ENCODE measurements at places on chromosomes 4 and X.

DNA sequence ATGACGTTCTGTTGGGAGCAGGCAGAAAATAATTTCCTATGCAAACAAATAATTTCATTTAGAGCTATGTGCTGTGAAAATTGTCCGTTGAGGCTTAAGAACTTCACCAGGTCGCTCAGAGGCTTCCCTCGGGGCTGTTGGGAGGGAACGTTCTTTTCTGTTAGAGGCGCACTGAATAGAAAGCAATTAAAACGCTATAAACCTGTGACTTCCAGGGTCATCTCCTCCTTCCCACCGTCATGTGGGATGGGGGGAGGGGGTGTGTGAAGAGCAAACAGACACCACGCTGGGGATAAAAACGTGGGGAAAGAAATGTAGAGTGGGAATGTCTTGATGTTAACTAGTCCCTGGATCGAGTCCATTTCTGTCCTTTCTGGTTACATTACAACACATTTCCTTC is 35.2 kb upstream of the ZNF518B start:
- DNase-seq: peak; percentile 4

GRCh38 chr4:74206088-74206825 is 48.3 kb downstream of the MTHFD2L start:
- DNase-seq: no peak

GRCh38 chr4:89303177-89303576 is 4.4 kb downstream of the GPRIN3 start:
- no peak for DNase-seq

- DNase-seq: no peak
Measured at GRCh38 chrX:49673394-49673793, 22.4 kb downstream of the PAGE1 start.

DNA sequence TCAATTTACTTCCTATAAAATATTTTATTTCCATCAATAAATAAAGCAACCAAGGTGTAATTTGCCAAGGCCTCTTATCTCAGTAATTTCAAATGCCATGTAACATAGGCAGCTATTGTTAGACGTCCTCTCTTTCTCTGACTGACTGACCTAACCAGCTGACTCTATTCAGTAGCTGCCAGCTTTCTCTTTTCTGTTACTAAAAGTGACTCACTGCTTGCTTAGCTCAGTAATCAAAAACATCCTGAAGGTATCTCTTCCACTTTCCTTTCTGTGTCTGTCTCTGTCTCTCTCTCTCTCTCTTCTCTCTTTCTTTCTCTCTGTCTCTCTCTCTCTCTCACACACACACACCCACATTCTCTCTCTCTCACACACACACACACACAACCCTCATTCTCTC is 134.2 kb downstream of the SPOCK3 start:
- no peak for DNase-seq

DNA sequence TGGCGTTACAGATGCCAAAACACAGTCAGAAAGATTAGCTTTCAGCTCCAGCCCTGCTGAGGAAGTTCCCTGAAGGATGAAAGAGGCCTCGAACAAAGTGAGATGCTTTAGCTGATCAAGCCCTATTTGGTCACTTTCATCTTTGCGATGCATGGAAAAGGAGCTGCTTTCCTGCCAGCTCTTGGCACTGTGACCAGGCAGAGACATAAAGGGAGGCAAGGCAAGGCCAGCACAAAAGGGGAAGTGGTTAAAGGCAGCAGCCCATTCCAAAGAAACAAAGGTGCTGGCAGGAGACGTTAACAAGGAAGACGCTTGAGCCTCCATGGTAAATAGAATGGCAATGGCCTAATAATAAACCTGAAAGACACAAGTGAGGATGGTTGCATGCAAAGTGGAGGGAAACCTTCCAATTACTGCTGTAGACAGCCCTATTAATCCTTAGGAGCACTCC is 617.1 kb upstream of the INTU start:
- DNase-seq: no peak

- DNase-seq: no peak
Measured at GRCh38 chrX:74515356-74515755, 94.1 kb downstream of the SLC16A2 start.

- DNase-seq: no peak
Measured at GRCh38 chr4:113976741-113977525, 2.5 kb downstream of the ARSJ start.

DNA sequence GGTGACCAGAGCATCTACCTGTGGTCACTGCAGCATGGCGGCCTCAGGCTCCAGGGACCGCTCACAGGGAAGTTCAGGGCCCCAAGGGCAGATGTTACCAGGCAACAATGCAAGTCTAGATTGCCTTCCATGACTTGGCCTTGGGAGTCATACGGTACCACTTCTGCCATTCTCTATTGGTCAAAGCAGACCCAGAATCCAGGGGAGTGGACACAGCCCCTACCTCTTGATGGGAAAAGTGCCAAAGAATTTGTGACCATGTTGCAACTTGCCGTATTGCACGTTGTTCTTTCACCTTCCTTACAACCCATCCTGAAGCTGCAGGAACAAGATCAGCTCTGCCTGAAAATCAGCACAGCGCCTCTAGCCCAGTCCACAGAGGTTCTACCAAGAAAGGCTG is 111.1 kb downstream of the IRF2 start:
- no peak for DNase-seq

- DNase-seq: no peak
Measured at GRCh38 chr4:161525121-161525520, 638.7 kb downstream of the FSTL5 start.

- no peak for DNase-seq
Measured at GRCh38 chr4:60780874-60781273, 419.3 kb upstream of the ADGRL3 start.

DNA sequence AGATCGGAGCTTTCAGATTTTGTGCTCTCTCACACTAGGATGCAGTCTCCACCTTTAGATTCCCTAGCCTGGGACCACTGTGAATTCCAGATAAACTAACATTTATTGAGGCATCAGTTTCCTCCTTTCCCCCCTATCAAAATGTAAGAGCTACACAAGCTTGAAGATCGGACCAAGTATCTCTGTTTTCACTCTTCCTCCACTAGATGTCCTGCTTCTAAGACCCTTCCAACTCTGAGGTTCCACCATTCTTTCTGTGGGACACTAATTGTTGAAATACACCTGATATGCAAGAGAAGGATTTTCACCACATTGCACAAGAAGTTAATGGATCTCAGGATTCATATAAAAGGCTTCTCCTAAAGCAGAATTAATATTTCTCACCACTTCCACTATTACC is 43.0 kb upstream of the PHOX2B start:
- DNase-seq: no peak

GRCh38 chr4:155742310-155743015 is 16.4 kb upstream of the GUCY1B1 start:
- no peak for DNase-seq

DNA sequence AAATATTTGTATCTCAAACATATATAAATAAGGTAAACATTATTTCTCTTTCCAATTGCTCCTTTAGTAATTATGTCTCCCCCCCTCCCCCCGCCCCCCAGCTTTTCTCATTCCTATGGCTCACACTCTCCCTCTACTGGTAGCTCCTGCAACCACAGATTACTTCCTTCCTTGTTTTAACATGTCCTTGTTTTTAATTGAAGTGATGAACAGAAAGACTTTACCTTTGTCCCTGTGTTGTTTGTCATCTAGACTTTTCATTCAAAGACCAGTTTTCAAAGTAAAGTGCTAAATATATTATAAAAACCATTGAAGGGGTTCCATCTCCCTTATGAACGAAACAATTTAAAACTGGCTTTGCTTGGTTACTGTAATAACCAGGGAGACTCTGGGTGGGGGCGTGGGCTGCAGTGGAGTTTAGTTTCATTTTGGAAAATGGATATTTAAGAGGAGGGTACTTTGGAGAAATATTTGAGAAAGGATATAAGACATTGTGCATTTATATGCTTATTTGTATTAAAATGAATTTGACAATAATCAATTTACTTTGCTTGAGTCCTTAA is 352.9 kb downstream of the RAPGEF2 start:
- DNase-seq: peak; percentile 24

DNA sequence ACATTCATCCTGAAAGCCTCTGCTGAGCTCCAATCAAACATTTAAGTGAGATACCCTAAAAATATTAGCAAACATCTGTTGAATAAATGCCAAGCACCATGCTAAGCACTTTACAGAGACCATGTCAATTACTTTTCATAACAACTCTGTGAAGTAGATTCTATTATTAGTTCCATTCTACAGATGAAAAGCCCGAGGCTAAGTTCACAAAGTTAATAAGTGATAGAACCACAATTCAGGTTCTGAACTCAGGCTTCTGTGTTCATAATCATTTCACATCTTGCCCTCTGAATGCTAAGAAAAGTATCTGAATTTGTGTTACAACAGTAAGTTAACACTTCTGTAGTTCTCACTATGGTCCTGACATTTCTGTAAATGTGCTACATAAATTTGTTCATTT is 27.4 kb downstream of the SEL1L3 start:
- no peak for DNase-seq

- no peak for DNase-seq
Measured at GRCh38 chr4:125951261-125951887, 636.6 kb downstream of the FAT4 start.

DNA sequence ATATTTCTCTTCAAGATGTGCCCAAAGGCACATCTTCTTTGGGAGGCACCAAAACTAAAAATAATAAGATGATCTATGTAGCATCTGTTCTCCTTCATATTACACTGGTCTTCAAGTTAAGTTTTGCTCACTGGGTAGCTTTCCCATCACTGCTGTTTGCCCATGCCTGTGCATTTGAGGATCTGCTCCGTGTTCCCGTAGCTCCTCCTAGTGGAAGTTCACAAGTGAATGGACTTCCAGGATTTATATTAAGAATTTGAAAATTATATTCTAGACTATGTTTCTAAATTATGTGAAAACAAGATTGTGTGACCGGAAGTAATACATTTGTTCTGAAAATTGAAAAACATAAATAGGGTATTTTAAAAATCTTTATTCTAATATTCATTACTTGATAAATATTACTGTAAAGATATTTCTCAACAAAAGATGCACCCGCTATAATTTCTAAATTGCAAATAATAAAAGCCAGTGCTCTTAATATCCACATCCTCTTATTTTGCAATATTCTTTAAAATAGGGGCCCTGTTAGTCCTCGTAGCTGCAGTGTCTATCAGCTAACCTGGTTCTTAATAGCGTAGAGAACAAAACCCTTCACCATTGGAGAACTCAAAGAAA is 147.7 kb downstream of the RBM46 start:
- no peak for DNase-seq

DNA sequence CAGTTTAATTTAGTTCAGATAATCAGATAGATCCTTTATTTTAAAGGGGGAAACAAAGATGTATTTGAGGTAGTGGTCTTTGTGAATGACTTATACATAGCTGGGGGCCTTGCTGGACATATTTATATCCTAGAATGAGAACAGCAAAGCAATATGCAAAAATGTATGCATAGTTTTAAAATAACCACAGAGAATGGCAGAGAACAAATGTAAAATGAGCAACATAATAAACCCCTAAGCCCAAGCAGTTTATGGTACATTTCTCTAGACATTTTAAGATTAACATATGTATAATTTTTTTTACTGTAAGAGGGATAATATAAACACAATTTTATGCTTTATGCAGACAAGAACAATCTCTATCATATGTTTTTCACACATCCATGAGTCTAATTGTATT is 434.2 kb upstream of the SMIM31 start:
- DNase-seq: no peak

- no peak for DNase-seq
Measured at GRCh38 chr4:6619116-6619465, 21.4 kb upstream of the MRFAP1 start.

- no peak for DNase-seq
Measured at GRCh38 chrX:94400488-94400887, 726.5 kb downstream of the FAM133A start.

DNA sequence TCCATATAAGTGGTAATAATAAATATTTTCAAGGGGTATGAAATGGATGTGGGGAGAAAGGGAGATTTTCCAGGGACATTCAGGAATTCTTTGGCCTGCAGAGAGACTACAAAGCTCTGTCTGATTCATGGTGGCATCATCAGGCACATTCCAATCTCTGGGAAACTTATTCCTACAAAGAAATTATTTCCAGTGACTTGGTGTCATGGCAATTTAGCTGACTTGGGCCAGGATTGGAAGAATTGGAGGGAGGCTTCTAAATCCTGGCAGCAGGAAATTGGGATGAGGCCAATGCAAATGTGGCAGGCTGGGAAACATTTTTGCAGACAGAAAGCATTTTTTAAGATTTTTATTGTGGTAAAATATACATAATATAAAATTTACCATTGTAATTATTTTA is 204.6 kb downstream of the RTL9 start:
- no peak for DNase-seq

DNA sequence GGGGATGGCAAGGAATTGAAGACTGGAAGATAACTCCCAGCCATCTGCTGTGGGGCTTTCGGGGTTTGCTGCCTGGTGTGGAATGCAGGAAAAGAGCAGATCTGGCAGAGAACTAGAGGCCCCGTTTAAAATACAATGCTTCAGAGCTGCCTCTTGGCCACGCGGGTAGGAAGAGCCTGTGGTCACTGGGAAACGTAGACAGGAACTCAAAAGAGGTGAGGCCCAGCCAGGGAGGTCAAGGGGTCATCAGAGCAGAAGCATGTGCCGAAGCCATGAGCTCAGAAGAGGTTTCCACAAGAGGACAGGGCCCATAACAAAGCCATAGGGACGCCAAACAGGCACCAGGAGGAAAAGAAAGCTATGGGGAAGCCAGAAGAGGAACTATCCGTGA is 14.5 kb upstream of the STS start:
- peak; percentile 8 for DNase-seq

DNA sequence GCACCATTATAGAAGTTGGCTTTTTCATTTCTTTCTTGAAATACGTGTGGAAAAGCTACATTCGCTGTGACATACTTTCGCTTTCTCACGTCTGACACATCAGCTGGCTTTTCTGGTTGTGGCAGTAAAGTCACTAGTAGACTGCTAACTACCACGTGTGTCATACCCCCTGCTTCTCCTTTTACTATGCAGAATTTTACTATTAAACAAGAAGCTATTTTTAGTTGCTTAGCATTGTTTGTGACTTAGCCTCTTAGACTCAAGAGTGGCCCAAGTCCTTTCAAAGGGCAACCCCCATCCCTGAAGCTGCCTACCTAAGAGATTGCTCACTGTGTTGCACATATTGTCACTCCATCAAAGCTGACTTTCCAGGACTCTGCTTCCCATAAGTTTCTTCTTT is 2.1 kb upstream of the IL2 start:
- no peak for DNase-seq

- no peak for DNase-seq
Measured at GRCh38 chrX:68755616-68756125, 73.2 kb upstream of the EFNB1 start.

- DNase-seq: no peak
Measured at GRCh38 chr4:102687982-102688433, 72.8 kb downstream of the MANBA start.

- DNase-seq: no peak
Measured at GRCh38 chr4:186158966-186159365, 32.4 kb upstream of the CYP4V2 start.

DNA sequence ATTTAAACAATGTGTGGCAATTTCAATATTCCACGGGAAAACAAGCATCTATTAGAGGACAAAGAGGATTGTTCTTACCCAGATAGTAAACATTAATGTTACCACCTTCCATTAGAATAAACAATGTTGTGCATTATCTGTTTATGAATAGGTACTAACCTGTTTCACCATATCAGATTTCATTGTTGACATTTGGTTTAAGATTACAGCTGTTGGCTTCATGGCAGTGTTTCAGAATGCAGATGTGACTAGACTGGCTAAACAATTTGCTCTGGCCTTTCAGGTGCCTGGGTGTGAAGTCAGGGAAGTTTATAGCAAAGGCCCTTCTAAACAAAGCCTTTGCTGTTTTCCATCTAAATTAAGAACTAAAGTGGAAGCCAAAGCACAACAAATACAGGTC is 464.7 kb upstream of the FAM47C start:
- DNase-seq: no peak

- DNase-seq: no peak
Measured at GRCh38 chr4:81459228-81459627, 12.5 kb downstream of the RASGEF1B start.
